ENCODE measurements at places on chromosomes 16 and 17.

- peak; percentile 10 for DNase-seq
These were observed 90.0 kb downstream of the ELAC2 start for GRCh38 chr17:12927541-12928425.

- peak; percentile 34 for DNase-seq
These were observed 29.4 kb downstream of the TOM1L2 start for GRCh38 chr17:17942846-17943245.

- peak; percentile 75 for DNase-seq
These were observed 13.2 kb upstream of the CLUH start for GRCh38 chr17:2724784-2725164.

DNA sequence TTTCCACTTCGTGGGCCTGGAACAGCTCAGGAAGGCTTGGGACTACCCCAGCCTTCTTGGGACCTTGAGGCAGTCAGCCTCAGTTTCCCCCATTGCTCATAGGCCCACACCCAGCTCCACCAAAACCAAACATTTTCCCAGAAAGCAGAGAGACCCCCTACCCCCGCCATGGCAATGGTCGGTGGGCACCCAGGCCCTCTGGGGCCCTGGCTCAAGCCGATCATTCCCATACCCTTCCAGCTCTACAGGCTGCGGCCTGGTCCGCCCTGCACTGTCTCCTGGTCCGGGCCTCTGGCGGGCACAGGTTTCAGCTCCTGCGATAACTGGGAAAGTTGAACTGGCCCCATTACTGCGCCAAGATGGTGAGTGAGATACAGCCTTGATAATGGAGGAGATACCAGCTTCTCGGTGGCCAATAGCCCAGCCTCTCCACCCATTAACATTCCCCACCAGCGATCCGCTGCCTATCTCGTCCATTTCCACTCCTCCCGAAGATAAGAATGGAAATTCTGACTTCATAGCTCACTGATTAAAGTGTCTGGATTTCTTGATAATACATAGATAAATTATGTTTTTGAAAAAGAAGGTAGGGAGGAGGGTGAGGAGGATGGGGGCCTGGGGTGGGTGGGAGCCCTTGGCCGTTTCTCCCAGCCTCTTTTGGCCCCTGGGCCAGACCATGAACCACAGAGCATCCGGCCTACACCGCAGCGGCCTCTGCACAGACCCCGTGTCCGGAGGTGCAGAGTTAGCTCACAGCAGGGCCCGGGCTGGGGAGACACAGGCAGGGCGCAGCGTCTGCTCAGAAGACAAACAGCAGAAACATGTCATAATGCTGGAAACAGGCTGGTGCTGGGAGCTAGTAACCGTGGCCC, 11.6 kb downstream of the ZFPM1 start:
- no peak for DNase-seq

- DNase-seq, result no peak
These were observed 63.2 kb downstream of the AMFR start for GRCh38 chr16:56362057-56362655.

DNA sequence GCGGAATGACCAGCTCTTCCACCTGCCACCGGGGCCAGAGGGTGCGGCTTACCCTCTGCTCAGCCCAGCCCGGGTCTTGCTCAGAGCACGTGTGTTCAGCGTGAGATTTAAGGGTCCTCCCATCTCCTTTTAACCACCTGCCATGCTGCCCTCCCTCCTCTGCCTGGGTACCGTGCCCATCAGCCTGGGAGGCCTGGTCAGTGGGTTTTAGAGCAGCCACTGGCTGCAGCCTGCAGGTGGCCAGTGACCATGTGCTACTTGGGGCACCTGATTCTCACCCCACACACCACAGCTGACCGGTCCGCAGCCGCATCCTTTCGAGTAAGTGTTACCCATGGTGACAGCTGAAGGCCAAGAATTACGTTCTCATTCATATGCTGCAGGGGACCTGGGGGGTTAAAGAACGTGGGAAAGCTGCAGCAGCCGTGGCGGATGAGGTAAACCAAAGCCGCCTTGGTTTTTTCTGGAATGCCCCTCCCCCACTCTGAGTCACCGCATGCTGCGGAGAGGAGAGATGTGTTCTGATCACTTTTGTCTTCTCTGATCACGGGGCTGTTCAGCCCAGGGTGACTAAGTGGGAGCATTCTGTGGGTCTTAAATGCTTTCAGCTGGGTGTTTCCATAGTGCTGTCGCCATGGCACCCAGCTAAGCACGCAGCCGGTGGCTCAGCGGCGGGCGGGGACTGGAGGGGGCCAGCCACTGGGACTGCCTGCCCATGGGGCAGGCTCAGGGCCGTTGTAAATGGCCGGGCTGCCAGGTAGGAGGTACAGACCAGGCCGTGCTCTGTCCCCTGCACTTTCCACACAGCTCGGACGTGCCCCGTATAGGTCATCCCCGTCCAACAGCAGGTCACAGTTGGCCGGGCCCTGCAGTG, 59.8 kb downstream of the BAIAP2 start:
- DNase-seq, result peak; percentile 97
